HS-27A (cell line): ENCODE measurements at places on chromosomes 3 and 15.

- no peak for DNase-seq
Measured at GRCh38 chr3:41987627-41988026, 25.7 kb upstream of the ULK4 start.

DNA sequence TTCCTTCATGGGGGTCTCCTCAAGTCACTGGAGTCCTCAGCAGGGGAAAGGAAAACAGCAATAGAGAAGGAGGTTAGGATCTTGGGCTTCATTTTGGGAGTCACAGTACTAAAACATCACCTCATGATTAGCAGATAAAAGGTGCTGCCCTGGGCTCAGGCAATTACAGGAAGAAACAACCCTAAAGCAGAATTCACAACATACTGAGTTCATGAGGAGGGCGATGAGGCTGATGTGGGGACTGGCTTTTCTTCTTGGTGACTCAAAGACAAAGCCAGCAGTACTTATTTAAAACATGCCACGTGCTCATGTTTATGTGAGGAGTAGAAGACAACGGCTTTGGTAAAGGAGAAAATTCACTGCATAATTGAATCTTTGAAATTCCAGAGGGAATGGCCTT, 822.3 kb upstream of the CFAP20DC start:
- DNase-seq: no peak

GRCh38 chr3:112633757-112634156, 7.2 kb downstream of the CCDC80 start:
- no peak for DNase-seq

DNA sequence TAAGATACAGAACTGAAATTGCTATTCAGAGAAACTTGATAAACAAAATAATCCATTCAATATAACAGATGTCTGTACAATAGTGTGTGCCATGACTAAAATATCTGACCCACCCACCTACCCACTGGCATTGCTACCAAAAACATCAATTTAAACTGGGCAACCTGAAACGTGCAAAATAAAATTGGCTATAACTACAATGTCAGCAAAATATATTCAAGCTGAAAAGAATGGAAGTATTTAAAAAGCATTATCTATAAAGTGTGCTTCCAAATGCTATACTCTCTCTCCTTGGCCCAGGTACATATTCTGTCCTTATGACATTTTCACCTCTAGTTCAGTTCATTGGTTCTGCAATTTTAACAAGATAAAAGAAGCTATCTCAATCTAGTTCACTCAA, 379.6 kb upstream of the ATP11B start:
- DNase-seq: no peak

DNA sequence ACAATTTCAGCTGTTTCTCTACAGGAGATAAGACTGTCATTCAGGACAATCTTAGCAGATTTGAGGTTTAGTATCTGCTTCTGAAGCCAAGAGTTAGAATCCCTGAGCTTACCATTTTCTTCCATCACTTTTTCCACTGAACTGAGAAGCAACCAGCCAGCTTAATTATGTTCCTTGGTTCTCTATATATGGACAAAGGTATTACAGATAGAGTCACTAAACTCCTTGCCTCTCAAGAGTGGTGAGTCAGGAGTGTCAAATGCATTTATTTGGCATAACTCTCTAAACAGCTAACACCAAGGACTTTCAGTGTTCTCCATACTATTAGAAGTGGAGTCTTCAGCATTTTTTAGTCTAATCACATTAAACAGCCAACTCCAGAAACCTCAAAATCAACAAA, 239.3 kb downstream of the ALCAM start:
- no peak for DNase-seq

DNA sequence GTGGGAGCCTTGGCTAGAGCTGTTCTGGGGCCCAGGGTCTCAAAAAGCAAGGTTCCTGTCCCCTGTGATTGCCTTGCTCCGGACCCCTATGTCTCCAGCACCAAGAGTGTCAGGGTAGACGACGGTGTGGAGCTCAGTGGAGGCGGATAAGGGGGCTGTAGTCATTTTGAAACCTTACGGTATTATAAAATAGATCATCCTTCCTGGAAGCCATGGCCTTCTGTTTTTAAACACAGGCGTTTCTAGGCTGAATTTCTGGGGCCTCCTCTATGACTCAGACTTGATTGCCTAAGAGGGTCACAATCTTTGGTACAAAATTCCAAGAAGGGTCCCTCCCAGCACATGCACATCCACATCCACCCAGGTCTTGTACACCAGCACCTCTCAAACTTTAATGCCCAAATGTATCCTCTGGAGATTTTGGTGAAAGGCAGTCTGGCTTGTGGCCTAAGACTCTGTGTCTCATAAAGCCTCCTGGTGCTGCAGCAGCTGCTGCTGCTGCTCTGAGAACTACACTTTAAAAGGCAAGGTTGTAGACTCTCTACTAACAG, 70.5 kb upstream of the XCR1 start:
- DNase-seq: no peak

- no peak for DNase-seq
Measured at GRCh38 chr3:53156368-53156834, 4.6 kb upstream of the PRKCD start.

DNA sequence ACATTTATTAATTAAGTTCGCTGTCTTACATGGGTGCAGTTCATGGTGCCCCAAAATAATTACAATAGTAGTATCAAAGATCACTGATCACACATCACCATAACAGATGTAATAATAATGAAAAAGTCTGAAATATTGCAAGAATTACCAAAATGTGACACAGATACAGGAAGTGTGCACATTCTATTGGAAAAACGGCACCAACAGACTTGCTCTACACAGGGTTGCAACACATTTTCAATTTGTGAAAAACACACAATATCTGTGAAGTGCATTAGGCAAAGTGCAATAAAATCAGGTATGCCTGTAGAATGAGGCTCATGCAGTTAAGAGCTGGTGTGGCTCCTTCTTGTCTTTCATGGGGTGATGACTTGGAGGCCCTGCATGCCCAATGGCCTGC, 265.8 kb downstream of the RPLP1 start:
- no peak for DNase-seq

DNA sequence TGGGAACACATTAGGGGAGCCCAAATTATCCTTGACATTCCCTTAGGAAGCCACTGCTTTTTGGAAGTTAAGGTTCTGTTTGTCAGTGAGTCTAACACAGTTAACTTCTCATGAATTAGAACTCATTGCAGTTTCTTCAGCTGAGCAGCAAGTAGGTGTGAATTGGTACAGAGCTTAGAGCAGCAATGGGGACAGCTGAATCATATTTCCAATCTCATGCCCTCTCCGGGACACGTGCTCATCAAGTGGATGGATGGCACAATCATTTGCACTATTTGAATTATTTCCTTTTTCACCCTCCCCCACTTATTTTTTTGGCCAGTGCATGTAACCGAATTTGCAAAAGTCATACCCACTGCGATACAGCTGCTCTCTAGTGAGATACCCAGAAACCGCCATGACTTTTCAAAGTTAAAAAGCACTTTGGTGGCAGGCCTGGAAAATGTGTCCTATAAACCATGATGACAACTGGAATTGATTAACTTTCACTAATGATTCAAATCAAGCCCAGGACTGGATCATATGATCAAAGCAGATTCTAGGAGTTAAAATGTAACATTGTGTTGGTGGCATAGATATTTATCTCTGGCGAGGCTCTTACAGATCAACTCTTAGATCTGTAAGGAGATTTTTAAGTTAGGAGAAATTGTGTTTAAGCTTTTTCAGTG, 76.4 kb downstream of the EBLN2 start:
- DNase-seq: no peak

DNA sequence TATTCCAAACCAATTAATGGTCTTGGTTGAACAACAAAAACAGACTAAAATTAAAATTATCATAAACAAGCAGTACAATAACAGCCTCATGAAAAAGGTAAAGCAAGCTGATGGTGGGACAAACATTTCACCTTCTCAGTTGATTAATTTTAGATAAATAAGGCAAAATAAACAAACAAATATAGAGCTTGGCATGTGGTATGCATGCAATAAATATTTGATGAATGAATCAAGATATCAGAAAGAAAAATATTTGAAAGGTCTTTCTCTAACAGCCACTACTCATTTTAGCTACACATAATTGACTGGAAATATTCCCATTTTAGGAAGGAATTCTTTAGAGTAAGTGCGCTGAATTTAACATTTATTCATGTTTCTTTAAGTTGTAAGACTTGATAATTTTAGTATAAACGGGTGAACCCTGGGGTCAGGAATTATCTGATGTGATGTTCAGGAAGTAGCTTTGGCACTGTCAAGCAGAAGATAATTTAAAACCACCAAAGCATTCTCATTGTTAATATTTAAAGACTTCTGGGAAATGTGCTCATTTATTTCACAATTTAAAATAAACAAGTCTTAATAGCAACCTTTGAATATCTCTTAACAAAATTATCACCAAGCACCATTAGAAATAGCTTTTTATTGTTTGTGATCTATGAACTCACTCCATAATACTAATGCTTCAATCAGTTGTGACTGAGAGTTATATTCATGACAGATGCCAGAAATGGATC, 372.3 kb upstream of the TGFBR2 start:
- no peak for DNase-seq

- no peak for DNase-seq
Measured at GRCh38 chr15:77032052-77032646, 37.2 kb downstream of the PSTPIP1 start.

DNA sequence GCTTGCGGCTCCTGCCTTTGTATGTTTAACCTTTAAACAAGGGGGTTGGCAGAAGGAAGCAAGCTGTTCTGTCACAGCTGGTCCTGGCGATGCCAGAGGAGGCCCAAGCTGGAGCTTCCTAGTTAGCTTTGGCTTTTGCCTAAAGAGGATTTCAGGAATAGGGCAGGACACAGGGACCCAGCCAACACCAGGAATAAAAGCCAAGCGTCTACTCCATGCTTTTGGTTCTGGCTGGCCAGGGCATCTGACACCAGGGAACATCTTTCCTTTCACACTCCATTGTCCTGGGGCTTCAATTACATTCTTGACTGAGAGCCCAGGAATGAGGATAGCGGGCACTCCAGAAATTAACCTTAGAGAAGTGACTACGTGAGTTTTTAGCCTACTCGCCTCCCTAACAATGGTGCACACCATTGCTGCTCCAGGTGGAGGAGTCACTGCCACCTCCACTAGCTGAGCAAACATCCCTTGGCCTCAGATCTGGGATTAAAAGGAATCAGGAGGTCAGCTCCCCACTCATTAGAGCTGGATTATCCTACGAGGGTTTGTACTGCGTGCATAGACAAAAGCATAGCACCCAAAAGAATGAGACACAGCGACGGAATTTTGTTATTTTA, 38.2 kb downstream of the TPM1 start:
- DNase-seq: no peak

- DNase-seq: no peak
Measured at GRCh38 chr3:88267847-88268246, 118.1 kb downstream of the C3orf38 start.

GRCh38 chr15:35880896-35881295, 334.9 kb upstream of the DPH6 start:
- no peak for DNase-seq

DNA sequence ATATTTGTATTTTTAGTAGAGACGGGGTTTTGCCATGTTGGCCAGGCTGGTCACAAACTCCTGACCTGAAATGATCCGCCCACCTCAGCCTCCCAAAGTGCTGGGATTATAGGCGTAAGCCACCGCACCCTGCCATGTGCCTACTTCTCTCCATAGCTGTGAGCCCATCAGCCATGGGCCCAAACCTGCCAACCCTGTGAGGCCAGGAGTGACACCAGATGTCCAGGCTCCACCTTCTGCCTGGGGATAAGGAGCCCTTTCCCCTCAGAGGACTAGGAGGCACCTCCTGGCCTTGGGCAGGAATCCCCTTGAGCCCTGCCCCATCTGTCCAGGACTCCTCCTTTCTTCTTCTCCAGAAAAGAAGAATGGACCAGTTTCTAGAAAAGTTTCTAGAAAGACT, 14.2 kb upstream of the RFT1 start:
- DNase-seq: no peak

DNA sequence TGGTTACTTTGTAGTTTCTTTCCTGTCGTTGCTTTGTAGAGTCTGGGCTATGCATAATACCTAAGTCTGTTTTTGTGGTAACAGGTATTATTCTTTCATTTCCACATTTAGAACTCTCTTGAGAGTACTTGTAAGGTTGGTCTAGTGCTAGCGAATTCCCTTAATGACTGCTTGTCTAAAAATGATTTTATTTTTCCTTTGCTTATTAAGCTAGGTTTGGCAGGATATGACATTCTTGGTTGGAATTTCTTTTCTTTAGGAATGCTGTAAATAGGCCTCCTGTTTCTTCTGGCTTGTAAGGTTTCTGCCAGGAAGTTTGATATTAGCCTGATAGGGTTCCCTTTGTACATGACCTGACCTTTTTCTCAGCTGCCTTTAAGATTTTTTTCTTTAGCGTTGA, 70.1 kb upstream of the SGO1 start:
- peak; percentile 33 for DNase-seq

DNA sequence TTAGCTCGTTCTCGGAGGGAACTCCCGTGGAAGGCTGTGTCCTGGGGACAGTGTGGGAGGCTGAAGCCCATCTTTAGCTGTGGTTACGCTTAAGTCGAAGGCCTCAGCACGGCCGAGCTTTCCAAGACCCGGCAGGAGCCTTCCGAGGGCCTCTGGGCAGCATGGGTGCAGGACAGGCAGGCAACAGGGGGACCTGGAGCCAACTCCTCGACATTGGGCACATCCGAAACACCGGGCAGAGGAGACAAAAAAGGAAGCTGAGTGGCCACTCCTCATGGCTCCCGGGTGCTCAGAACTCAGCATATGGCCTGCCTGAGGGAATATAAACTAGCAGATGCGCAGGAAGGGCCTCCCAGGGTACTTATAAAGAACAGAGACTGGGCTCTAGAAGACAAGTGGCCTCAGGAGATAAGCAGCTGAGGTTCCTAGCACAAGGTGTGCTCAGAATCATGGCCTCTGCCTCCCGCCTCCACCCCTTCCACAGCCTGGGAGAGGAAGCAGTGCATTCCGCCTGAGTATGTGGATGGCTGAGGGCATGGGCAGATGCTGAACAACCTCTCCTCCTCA, 34.1 kb downstream of the ABTB1 start:
- no peak for DNase-seq

DNA sequence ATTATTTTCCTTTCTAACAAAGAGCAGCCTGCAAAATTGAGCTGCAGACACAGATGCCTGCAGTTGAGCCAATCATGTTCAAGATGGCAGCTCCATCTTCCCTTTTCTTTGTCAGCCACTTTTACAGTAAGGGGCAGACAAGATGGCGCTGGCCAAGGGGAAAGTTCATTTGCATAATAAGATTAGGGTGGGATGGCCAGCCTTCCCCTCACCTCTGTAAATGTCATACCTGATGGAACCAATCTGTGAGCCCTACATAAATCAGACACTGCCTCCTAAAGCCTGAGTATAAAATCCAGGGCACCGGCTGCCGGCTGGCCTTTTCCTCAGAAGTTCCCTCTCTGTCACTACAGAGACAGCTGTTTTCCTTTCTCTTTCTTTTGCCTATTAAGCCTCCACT, 15.8 kb downstream of the PATL2 start:
- DNase-seq: no peak

GRCh38 chr15:87841426-87841998, 415.0 kb downstream of the NTRK3 start:
- no peak for DNase-seq

GRCh38 chr3:153096731-153097131, 65.3 kb upstream of the RAP2B start:
- DNase-seq: no peak

GRCh38 chr3:52204337-52205073, 6.5 kb downstream of the ALAS1 start:
- no peak for DNase-seq

GRCh38 chr15:71632576-71633195, 177.7 kb upstream of the NR2E3 start:
- DNase-seq: no peak

- DNase-seq: no peak
Measured at GRCh38 chr3:96753124-96753523, 61.3 kb upstream of the EPHA6 start.

GRCh38 chr15:75123395-75123794, 78.3 kb upstream of the C15orf39 start:
- no peak for DNase-seq

GRCh38 chr15:34012461-34013028, 26.5 kb downstream of the AVEN start:
- DNase-seq: no peak
